ENCODE measurements at places on chromosomes 5 and 9.

DNA sequence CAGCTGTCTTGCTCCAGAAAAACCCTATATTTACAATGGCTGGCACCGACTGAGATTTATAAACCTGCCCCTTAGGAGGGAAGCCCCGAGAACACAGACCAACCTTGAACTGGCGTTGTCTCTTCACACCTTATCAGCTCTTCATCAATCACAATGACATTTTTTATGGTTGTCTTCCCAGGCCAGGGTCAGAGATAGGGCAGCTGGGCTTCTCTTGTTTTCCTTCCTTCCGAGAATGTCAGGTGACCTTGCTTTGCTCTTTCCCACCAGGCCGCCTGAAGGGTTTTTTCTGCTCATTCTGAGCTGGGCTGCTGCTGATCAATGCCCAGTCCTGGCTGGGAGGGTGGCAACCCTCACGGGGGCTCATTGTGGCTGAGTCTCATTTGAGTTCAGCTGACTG lies 619.1 kb downstream of the CCDC171 start:
- DNase-seq: no peak

GRCh38 chr5:137466889-137467288 lies 32.2 kb downstream of the SPOCK1 start:
- no peak for DNase-seq

GRCh38 chr9:23464275-23464674 lies 361.8 kb downstream of the ELAVL2 start:
- no peak for DNase-seq

- no peak for DNase-seq
These were observed 55.3 kb downstream of the AHRR start for GRCh38 chr5:376799-377325.

DNA sequence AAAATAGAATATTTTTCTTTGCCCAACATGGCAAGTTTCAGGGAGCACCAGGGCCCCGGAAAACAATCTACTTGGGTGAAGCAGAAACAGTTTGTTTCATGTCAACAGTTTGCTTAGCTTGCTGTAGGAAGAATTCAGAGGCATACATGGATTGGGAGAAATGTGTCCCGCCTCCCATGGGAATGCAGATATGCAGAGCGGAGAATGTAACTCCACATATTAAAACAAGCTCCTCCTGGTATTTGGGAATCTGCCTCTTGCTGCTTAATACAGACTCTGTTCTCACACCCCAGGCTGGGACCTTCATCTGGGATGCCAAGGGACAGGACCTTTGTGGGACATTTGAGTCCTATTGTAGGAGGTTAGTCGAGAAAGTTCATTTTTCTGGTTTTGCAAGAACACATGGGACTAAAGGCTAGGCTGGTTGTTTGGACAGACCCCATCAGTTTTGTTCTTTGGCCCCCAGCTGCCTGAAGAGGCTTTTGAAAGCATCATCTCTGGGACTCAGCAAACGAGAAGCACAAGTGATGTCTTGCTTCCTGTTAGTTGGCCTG lies 220.5 kb upstream of the ADRA1B start:
- no peak for DNase-seq

- no peak for DNase-seq
These were observed 81.8 kb upstream of the MAMDC2 start for GRCh38 chr9:69961843-69962242.

DNA sequence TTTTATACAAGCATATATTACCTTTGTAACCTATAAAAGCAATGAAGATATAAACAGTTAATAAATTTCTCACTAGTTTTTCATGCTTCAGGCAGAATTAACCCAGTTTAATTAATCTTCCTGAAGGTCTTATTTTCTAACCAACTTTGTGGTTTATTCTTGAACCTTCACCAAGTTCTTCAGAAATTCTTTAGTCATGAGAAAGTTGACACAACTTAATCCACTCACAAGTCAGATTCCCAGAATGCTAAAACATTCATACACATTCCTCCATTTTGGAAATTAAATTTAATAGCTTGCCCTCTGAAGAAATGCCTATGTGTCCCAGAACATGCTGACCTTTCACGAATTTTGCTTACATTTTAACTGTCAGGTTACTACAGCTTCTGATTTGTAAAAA lies 105.4 kb upstream of the PAM start:
- no peak for DNase-seq

- no peak for DNase-seq
These were observed 1.9 kb upstream of the CLTB start for GRCh38 chr5:176418251-176418650.

GRCh38 chr9:16328349-16328748 lies 542.1 kb downstream of the BNC2 start:
- no peak for DNase-seq

- no peak for DNase-seq
These were observed 14.9 kb downstream of the SPAAR start for GRCh38 chr9:35923927-35924763.

GRCh38 chr5:139091439-139092156 lies 106.6 kb downstream of the SIL1 start:
- peak; percentile 36 for DNase-seq

- peak; percentile 10 for DNase-seq
These were observed 54.1 kb downstream of the GDA start for GRCh38 chr9:72203205-72203803.

GRCh38 chr9:34962546-34962945 lies 4.5 kb downstream of the PHF24 start:
- DNase-seq: no peak

GRCh38 chr5:168668078-168668477 lies 88.9 kb upstream of the PANK3 start:
- no peak for DNase-seq

- no peak for DNase-seq
These were observed 150.0 kb upstream of the GNA14 start for GRCh38 chr9:77798140-77798539.

DNA sequence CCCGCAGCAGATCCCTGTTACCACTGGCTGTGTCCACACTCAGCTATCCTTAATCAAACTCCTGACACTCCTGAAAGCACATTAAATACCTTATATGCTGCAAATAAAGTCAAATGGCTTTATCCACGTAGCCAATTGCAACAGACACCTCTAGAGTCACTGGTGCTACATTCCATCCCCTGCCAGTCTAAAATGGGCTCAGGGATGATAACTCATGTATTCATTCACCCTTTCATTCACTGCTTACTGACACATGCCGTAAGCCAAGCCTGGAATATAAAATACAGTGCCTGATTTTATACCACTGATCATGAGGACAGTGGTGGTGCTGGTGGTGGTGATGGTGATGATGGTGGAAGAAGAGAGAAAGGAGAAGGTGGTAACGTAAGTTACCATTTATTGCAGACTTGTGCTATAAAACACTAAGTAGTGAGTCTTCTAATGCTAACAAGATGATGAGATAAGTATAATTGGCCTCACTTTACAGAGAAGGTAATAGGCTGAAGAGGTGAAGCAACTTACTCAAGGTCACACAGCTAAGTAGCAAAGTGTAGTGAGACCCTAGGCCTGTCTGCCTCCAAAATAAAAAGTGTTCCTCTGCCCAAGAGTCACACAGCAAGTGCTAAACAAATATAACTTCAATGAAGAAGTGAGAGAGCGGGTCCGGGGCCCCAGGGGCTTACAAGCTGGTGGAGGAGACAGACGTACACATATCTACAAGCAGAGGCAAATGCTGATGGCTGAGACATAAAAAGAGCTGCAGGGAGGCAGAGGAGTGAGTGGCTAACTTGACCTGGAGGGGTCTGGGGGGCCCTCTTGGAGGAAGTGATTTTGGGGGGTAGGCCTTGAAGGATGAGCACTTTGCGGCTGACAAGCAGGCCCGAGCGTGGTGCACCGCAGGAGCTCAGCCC lies 1.2 kb downstream of the TTLL11 start:
- DNase-seq: no peak

DNA sequence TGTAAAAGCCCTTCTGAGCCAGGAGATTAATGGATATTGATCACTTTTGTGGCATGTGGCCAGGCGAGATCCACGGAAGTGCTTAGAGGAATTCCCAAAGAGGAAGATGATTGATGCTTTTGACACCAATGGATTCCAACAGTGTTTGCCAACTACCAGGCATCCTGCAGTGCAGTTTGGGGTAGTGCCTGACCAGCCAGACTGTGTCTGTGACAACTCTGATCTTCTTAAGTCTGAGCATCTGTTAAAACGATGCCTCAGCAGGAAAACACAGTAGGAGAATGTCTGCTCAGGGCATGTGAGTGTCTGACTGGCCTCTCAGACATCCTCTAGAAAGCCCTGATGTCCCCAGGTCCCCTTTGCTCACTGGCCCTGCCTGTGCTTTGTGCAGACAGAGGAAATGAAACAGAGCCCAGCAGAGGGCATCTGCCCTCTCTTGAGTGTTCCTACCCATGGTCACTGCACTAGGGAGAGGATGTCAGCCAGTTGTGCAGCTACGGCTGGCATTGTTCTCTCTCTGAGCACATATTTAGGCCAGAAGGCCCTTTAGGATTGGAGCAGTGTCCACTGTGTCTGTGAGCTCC lies 57.0 kb downstream of the TRPC7 start:
- no peak for DNase-seq

- DNase-seq: peak; percentile 28
These were observed 219.2 kb upstream of the MAP3K1 start for GRCh38 chr5:56596155-56596554.

DNA sequence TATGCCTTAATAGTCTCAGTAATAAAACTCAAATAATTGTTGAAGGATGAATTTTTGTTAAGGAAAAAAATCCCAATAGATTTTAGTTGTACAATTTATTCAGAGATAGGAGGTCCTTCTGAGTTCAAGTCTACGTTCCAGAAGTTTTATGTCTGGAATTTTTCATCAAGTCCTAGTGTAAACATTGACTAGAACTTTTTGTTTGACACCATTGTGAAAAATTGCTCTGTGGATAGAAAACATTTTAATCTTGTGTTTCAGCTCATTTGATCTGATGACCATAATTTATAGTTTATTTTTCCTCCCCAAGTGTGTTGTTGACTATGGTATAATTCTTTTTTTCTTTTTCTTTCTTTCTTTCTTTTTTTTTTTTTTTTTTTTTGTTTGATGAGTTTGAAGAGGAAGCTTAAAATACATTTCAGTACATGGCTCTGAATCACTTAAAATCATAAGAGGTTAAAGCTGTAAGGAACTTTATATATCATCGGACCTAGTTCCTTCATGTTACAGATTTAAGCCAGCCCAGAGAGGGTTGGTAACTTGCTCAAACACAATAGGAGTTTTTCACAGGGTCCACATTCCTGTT lies 20.7 kb downstream of the ITGA1 start:
- no peak for DNase-seq

DNA sequence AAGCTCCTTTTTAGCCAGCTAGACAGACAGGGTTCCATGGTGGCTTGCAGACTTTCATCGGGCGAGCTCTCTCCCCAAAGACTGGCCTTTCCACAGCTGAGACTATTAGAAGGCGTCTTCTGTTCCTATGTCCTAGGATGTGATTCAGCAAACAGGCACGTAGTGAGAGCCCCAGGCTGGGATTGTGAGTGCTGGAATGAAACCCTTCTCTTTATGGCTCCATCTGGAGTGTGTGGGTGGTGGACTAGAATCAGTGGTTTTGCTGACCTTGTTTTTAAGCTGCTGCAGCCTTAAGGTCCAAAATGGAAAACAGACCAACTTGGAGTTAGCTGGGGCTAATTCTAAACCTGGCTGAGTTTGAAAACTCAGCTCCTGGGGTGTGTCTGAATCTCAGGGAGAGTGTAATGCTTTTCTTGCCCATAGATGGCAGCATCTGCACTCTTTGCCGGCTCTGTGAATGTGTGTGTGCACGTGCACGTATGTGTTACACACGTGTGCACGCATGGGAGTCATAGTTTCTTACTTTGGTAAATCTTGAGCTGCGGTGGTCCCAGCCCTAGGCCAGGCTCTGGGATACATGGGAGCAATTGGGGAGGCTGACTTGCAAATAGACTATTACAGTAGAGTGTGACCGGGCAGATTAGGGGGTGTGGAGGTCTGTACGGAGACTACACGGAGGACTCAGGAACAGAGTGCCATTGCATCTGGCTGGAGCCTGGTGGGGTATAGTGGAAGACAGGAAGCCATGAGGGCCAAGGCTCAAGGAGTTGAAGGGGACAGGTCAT lies 10.7 kb downstream of the GSN start:
- DNase-seq: peak; percentile 89

DNA sequence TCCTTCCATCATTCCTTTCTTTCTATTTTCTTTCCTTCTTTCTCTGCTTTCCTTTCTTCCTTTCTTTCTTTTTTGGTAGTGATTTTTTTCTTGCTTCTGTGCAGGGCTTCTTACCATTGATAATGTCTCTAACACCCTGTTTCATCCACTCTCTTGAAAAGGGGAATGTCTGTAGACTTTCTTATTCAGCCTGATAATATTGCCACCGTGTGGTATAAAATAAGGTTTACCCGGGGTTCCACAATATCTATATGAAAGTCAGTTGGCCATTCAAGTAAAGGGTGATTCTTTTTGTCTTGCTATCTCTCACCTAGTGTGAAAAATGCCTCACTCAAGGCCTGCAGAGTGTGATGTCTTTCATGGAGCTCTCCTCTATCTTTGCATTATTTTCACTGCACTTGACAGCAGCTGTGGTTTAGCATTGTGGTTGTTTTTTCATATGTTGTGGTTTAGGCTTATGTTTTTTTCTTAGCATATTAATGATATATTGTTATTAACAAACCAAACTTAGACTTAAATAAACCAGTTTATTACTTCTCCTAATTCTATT lies 153.9 kb downstream of the CSNK1G3 start:
- DNase-seq: no peak

GRCh38 chr9:116087246-116087645 lies 66.3 kb upstream of the PAPPA start:
- no peak for DNase-seq

DNA sequence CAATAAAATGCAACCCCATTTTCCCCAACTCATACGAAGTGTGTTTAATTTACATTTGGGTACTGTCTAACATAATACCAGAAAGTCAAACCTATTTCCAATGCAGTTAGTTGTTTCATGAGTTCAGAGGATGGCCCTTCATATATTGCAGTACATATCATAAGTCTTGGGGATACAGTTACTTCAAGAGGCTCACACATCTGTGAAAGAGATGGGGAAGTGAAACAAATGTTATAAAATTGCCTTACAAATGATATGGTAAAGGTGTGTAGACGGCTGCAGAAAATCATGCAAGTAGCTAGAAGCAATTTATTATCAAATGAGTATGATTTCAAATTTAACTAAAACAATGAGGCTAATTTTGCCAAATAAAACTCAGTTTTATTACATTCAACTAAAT lies 219.0 kb upstream of the CDH12 start:
- no peak for DNase-seq

DNA sequence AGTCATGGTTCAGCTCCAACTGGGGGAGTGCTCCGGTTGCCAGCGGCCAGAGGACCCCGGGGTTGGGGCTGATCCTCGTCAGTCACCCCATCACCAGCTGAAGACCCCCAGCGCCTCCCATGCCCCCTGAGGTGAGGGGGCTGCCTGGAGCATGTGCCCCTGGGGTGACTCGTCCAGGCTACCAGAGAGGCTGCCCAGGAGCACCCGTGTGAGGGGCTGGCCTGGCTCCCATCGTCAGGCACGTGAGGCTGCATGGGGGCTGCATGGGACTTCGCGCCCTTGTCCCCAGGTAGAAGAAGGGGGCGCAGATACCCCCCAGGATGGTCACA lies 46.4 kb upstream of the EGFL7 start:
- no peak for DNase-seq

GRCh38 chr5:79595086-79595485 lies 17.2 kb upstream of the TENT2 start:
- DNase-seq: no peak

GRCh38 chr5:96683392-96683791 lies 21.2 kb downstream of the CAST start:
- DNase-seq: no peak

- DNase-seq: no peak
These were observed 12.5 kb downstream of the WDR70 start for GRCh38 chr5:37391591-37391990.

Data from muscle of back (tissue), 13 donors.